Neural progenitor cell (in vitro differentiated cells): ENCODE measurements at places on chromosomes 6 and 20. TPM values are rescaled to one million over a fixed set of nuclear protein-coding genes. Genes with fewer than 3 reads are reported as not detected.

DNA sequence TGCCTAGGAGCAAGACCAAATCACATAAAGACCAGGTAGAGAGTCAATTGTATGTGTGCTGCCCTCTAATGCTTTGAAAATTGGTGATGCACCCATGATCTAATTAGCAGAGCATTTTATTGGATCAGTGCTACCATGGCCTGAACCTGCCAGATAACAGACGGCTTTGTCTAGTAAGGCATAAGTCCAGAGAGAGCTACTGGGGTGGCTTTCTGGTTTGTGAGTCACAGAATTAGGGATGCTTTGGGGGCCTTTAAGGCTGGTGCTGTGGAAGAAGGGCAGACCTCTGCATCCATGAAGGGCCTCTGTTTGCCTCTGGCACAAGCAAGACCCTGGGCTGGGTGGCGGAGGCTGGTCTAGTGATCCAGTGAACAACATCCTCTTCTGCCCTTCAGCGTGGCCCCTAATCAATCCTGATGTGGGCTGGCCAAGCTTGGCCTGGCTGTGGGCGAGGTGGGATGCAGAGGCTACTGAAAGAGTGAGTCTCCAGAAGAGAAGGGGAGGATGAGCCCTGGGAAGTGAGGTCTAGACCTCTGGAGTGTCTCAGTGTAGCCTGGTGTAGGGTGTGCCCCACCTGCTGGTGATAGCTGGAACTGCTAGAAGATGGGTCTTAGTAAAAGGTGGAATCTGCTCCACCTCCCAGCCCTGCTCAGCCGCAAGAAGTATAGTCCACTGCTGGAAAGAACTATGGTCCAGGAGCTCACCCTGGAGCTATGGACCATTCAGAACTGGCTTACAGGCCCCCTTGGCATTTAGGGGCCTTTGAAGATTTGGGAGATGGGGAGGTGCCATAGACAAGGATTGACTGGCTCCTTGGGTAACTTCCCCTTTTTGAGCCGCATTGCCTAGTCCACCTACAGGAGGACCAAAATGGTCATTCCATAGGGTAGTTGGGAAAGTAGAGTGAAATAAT, 36.7 kb upstream of the AAR2 start:
- DNase-seq = peak; percentile 84

- no peak for DNase-seq
These were observed 5.5 kb downstream of the E2F1 start for GRCh38 chr20:33680686-33681085.

GRCh38 chr6:169752074-169752623, 727 bp downstream of the ERMARD start:
- peak; percentile 11 for DNase-seq

GRCh38 chr20:58102261-58102660, 126.2 kb downstream of the ANKRD60 start:
- DNase-seq = no peak

DNA sequence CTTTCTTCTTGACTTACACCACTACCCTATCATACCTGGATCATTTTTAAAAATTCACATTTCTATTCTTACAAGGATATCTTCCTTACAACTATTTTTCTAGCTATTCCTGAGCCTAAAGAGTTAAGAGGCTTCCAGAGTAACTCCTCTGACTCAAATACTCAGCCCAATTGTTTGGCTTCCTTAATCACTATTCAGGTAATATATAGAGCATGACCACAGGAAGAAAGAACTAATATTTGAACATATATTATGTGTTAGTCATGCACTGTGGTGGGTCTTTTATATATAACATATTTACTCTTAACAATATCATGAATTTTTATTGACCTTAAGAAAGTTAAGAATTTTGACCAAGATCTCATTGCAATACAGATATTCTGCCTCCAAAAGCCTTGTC, 42.0 kb upstream of the ID4 start:
- DNase-seq = no peak

DNA sequence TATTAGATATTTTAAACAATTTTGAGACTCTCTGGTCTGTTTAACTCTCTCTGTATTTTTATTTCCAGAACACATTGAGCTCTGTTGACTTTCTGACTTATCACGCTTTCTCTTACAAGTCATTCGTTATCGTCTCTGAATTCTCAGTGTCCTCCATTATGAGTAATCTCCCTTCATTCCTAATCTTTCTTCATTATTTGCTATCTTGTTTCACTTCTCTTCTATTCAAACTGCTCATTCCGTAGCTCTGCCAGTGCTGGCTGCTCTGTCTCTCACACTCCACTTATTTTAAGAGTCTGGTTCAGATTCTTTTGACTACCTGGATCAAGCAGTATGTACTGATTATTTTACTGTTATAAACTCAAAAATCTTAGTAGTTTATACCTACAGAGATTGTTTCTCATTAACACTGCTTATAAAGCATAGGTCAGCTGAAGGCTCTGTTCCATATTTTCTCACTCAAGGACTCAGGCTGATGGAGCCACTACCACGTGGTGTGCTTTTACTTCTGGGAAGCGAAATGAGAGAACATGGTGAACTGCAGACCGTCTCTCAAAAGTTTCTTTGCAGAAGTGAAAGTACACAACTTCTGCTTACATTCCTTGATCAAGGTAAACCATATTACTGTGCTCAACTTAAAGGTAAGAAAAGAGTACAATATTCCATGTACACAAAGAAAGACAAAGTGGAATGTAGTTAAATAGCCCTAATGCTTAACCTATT, 485.2 kb downstream of the GRIK2 start:
- no peak for DNase-seq

SIRPD gene
- not detected in 2 replicates for total RNA-seq
